ENCODE measurements at places on chromosomes 4 and X. TPM values are rescaled to one million over a fixed set of nuclear protein-coding genes. Genes with fewer than 3 reads are reported as not detected.

DNA sequence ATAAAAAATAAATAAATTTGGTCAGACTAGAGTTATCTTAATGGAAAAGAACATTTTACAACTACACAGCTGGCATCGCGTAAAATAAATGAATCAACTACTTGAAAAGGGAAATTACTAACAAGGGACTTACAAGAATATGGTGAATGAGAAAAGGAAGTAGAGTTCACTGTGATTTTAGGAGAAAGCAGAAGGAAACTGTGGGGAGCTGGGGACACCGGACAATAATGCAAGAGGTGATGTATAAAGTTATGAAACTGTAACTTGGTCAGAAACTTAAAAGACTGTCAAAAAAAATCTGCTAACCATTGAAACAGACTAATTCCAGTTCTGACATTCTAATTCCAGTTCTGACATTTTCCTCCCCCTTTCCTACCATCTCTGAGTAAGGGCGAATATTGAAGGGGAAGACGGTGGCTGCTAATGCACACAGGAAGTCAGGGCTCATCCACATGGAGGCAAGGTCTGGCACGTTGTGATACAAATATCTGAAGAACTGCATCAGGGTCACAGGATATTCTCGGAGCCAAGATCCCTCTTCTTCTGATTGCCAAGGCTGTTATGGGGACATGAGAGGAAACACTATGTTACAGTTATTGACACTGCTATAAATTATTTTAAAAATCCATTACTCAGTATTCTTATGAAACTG lies 170.5 kb downstream of the CDS1 start:
- H3K4me1 ChIP-seq, result no peaks in the 10 kb centered on the region
- H3K27ac ChIP-seq, result no peak overlapping the region
- H3K36me3 ChIP-seq, result no peaks in the 10 kb centered on the region
- no peak for DNase-seq

DNA sequence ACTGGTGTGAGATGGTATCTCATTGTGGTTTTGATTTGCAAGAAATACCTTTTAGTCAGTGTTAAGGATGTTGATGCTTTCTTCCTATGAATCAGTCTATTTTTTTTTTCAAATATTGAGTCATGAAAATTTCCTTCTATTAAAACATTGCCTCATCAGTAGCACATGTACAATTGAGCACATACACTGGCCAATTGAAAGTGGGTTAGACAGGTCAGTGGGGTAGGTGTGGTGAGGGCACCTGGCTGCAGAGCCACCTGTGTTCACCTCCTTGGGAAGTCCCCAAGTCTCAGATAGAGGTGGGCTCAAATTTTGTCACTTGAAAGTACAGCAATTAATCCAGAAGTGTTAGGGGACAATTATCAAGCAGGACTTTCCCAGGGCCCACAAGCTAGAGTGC lies 243.7 kb downstream of the SPRY1 start:
- no peaks in the 10 kb centered on the region for H3K4me1 ChIP-seq
- H3K27me3 ChIP-seq, result no peaks in the 10 kb centered on the region

- H3K27ac ChIP-seq, result no peak overlapping the region
- DNase-seq, result no peak
- no peak overlapping the region for H3K4me3 ChIP-seq
- no peaks in the 10 kb centered on the region for H3K27me3 ChIP-seq
- H3K36me3 ChIP-seq, result no peaks in the 10 kb centered on the region
- no peaks in the 10 kb centered on the region for H3K4me1 ChIP-seq
Observed at GRCh38 chrX:24100713-24101112, 46.0 kb downstream of the EIF2S3 start.

- H3K4me3 ChIP-seq, result no peak overlapping the region
- no peak for DNase-seq
- no peaks in the 10 kb centered on the region for H3K27me3 ChIP-seq
- H3K4me1 ChIP-seq, result no peaks in the 10 kb centered on the region
- H3K36me3 ChIP-seq, result no peaks in the 10 kb centered on the region
Observed at GRCh38 chrX:29541038-29541437, 674.3 kb upstream of the MAGEB2 start.

DNA sequence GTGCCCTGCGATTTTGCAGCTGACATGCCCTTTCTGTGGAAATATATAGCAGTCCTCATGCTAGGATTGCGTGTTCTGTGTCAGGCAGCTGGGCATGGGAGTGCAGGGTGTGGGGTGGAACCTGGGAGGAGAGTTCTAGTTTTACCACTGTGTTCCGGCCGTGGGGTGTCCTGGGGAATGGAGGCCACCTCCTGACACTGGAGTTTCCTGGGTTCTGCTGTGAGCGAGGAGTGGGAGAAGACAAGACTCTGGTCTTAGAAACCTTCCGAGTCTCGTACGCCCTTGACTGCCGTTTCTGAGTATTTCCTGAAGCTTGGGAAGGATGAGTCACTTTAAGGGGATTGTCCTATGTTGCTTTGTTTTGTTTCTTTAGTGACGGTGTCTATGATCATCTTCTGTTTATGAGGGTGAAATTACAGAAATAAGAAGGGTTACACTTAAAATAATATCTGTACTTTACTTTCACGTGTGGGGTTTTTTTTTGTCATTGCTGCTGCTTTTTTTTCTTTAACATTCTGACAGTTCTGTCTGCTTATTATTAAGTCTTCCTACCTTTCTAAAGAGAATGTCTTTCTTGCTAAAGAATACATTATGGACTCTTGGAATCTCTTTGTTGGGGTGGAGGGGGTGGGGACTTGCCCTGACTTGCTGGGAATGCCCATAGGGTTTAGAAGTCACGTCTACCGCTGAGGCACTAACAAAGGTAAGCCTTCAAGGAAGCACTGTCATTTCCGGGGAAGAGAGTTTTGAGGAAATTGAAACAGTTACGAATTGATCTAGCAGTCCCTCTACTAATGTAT lies 19.1 kb downstream of the CD99 start:
- no peak for DNase-seq
- H3K4me3 ChIP-seq, result no peak overlapping the region
- no peaks in the 10 kb centered on the region for H3K36me3 ChIP-seq

- no peaks in the 10 kb centered on the region for H3K36me3 ChIP-seq
- no peaks in the 10 kb centered on the region for H3K27me3 ChIP-seq
- H3K4me1 ChIP-seq, result no peaks in the 10 kb centered on the region
- H3K4me3 ChIP-seq, result no peak overlapping the region
Observed at GRCh38 chr4:4358093-4358854, 28.6 kb upstream of the NSG1 start.

DNA sequence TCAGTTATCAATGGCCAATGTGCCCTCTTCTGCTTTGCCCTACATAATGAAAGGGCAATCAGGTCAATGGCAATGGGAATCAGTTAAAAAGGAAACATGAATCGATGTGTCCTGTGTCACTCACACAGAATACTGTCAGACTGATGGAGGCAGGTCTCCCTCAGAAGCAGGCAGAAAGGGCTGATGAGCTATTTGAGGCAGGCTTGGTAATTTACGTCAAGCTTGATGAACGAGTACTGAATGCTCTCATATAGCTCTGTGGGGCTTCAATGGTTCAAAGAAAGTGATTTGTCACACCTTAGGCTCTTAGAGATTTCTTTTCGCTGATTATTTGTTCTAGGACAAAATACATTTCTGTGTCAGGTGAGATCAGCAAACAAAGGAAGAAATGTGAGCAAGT lies 22.6 kb upstream of the TBC1D1 start:
- no peak overlapping the region for H3K27ac ChIP-seq
- H3K4me3 ChIP-seq, result no peak overlapping the region
- no peaks in the 10 kb centered on the region for H3K27me3 ChIP-seq

GRCh38 chr4:6008092-6008551 lies 10.1 kb downstream of the C4orf50 start:
- H3K4me1 ChIP-seq, result no peaks in the 10 kb centered on the region
- no peaks in the 10 kb centered on the region for H3K27me3 ChIP-seq
- H3K27ac ChIP-seq, result no peak overlapping the region
- H3K36me3 ChIP-seq, result no peaks in the 10 kb centered on the region

DNA sequence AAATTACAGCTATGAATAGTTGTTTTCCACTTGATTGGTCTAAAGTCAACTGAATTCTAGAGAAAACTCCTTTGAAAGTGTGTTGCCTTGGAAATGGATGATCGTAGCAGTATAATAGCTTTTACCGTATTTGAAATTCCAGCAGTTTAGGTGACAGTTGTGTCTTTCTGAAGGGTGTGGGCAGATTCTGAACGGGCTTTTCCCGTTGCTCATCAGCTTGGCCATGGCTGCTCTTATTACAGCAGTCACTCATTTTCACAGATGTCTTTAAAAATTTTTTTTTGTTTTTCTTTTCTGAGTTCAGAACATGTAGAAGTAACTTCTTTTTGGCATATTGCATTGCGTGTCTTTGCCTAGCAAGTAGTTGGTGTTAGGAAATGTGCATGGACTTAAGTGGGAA lies 69.6 kb upstream of the SLC4A4 start:
- no peak overlapping the region for H3K27ac ChIP-seq
- H3K27me3 ChIP-seq, result no peaks in the 10 kb centered on the region
- DNase-seq, result no peak
- H3K4me3 ChIP-seq, result no peak overlapping the region
- H3K36me3 ChIP-seq, result no peaks in the 10 kb centered on the region
- H3K4me1 ChIP-seq, result no peaks in the 10 kb centered on the region

- DNase-seq, result no peak
- H3K27ac ChIP-seq, result no peak overlapping the region
- H3K27me3 ChIP-seq, result no peaks in the 10 kb centered on the region
- H3K4me1 ChIP-seq, result no peaks in the 10 kb centered on the region
Observed at GRCh38 chr4:12207396-12207795, 778.7 kb upstream of the HS3ST1 start.

DNA sequence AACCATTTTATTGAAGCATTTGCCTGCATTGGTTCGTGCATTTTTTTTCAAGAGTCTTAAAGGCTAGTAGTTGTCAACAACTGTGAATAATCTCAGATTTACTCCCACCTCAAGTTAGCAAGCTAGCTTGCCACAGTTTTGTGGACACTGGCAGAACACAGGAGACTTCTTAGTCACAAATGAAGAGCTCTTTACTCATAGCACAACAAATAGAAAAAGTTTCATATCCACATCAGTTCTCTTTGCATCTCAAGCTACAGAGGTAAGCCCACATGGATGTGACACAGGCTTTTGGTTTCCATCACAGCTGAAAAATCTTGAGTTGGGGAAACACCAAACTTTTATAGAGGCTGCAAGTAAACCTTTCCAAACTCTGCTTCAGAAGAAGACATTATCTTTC lies 2315.7 kb upstream of the TENM3 start:
- no peak overlapping the region for H3K27ac ChIP-seq
- H3K36me3 ChIP-seq, result no peaks in the 10 kb centered on the region
- DNase-seq, result no peak
- H3K4me1 ChIP-seq, result no peaks in the 10 kb centered on the region

DNA sequence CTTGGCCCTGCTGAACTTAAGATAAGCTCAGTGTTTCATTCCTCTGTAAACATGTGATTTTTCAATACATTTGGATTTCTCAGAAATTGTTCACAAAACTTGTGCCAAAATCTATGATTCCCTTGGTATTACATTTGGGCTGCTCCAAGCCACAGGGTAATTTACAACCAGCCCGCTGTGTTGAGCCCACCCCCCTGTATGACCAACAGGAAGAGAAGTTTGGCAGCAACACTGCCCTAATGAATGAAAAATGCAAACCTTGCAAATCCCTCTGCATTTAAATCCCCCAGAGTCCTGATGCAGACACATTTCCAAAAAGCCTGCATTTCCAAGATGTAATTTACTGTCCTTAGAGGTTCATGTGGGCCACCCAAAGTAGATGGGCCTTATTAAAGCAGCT lies 34.1 kb upstream of the GAB1 start:
- H3K27ac ChIP-seq, result no peak overlapping the region
- H3K4me1 ChIP-seq, result no peaks in the 10 kb centered on the region
- DNase-seq, result no peak
- H3K36me3 ChIP-seq, result no peaks in the 10 kb centered on the region
- H3K27me3 ChIP-seq, result no peaks in the 10 kb centered on the region

DNA sequence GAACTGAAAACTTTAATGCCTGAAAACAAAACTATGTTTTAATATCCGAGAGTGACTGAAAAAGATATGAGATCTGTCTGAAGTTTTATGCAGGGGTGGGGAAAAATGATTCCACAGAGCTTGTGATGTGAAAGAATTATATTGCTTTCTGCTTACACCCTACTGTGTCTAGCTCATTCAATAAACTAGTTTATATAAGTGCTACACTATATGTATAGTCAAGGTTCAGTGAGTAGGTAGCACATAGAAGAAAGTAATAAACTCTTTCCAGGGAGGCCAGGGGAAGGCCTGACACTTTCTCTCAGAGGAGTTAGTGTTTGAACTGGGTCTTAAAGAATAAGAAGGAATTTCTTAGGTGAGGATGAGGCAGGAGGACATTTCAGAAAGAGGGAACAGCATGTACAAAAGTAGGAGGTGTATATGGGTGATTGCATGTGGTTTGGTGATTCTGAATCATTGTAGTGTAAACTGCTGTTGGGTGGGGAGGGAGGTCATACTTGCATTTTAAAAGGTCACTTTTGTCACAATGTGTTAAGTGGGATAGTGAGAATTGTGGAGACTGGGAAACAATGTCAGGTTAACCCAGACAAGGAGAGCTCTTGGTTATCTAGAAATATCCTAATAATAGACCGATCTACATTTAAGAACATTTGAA lies 25.1 kb upstream of the TEX13D start:
- no peaks in the 10 kb centered on the region for H3K36me3 ChIP-seq
- no peak for DNase-seq
- no peak overlapping the region for H3K4me3 ChIP-seq

DNA sequence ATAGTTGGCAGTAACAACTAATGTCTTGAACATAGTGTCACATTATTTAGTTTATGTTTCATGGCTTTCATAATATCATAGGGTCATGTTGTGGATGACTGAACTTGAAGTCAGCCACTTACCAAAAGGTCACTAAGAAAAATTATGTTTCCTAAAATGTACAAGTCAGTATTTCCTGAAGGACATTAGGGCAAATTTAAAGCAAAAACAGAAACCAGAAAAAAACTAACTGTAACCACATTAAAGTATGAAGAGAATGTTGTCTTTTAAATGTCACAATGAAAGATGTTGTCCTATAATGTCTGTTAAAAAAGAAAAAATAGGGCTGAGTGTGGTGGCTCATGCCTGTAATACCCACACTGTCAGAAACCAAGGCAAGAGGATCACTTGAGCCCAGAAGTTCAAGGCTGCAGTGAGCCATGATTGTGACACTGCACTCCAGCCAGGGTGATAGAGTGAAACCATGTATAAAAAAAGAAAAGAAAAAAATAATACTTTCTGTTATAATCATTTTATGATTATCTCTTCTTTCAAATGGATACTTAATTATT lies 55.8 kb downstream of the HHIP start:
- no peak overlapping the region for H3K27ac ChIP-seq
- no peaks in the 10 kb centered on the region for H3K4me1 ChIP-seq
- no peaks in the 10 kb centered on the region for H3K27me3 ChIP-seq
- H3K36me3 ChIP-seq, result no peaks in the 10 kb centered on the region

SLC10A6 gene
- polyA plus RNA-seq, result not detected

GSX2 gene
- polyA plus RNA-seq, result not detected

FGD1 gene
- polyA plus RNA-seq, result 0.27 TPM

CDX4 gene
- polyA plus RNA-seq, result not detected

RTL9 gene
- polyA plus RNA-seq, result 0.24 TPM

CNGA1 gene
- polyA plus RNA-seq, result 3.9 TPM

NPFFR2 gene
- polyA plus RNA-seq, result not detected

UCHL1 gene
- polyA plus RNA-seq, result 175 TPM

ABCG2 gene
- polyA plus RNA-seq, result not detected

WDR44 gene
- 12.2 TPM for polyA plus RNA-seq

BDH2 gene
- polyA plus RNA-seq, result 33.5 TPM

GYG2 gene
- not detected for polyA plus RNA-seq

KLKB1 gene
- not detected for polyA plus RNA-seq

Measured in GM12878 (cell line).